ENCODE measurements at places on chromosomes 3 and 15. TPM values are rescaled to one million over a fixed set of nuclear protein-coding genes. Genes with fewer than 3 reads are reported as not detected.

The ZMAT3 gene
- total RNA-seq = 35.0 TPM

The CADM2 gene
- total RNA-seq = 0.07 TPM

The PP2D1 gene
- not detected for total RNA-seq

The MST1R gene
- total RNA-seq = 1.0 TPM
